DMS79 treated with DMSO at 0.1 percent for 48 hours (cell line): ENCODE measurements at places on chromosomes 4 and X.

GRCh38 chr4:125620066-125620860 is 305.5 kb downstream of the FAT4 start:
- DNase-seq = no peak

- DNase-seq = no peak
Measured at GRCh38 chr4:37615720-37616063, 70.5 kb downstream of the RELL1 start.

DNA sequence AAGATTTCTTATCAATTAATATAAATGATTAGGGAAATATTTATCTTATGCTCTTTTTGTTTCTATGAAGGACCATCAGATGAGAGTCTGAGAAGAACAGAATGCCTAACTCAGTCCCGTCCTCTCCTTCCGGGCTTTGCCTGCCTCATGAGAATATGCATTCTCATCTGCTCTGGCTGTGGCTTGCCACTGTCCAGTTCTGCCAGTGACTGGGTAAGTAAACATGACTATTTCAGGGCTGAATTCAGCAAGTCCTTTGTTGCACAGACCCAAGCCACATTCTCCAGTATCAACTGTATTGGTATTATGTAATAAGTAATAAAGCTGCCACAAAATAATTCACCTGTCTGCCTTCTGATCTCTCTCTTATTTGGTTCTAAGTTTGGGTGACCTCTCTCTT is 110.7 kb downstream of the WDFY3 start:
- DNase-seq = no peak

DNA sequence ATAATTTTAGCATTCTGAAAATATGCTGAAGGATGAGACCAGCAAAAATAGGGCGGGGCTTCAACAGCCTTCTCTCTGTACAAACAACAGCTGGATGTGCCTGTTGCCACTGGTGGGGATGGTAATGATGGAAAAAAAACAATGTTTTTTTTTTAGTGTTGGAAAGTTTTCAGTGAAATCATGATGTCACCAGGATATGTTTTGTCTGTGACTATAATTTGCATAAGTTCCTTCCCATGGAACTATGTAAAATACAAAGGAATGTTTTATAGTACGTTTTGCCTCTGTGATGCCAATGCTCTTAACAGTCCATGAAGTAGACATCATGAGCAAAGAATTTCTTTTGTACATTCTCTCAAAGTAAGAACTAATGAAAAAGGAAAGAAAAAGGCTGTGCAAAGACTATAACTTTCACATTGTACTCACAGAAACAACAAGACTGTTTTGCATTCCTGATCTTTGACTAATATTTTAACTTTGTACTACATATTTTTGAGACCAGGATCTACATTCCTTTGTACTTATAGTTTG is 589.7 kb downstream of the SPRY1 start:
- DNase-seq = no peak

- no peak for DNase-seq
Measured at GRCh38 chr4:6606465-6607235, 31.7 kb downstream of the MAN2B2 start.

- no peak for DNase-seq
Measured at GRCh38 chr4:47499700-47500099, 14.6 kb downstream of the ATP10D start.

GRCh38 chr4:165724786-165725185 is 148.3 kb upstream of the TLL1 start:
- DNase-seq = no peak

DNA sequence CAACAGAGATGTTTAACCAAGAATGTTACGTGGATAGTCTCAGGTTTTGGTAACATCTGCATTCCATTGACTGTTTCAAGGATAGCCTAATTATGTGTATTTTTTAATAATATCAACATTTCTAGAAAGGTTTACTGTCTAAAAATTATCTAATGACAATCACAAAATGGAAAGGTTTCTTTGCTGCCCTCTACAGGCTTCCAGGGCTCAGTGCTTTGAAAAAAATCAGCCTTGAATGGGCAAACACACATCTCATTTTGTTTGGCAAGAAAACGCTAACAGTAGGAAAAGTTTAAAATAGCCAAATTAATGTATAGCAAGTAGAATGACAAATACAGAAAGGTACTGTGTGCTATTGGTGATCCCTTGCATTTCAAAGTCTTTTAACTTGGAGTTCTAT is 223.4 kb upstream of the PRPS2 start:
- no peak for DNase-seq

DNA sequence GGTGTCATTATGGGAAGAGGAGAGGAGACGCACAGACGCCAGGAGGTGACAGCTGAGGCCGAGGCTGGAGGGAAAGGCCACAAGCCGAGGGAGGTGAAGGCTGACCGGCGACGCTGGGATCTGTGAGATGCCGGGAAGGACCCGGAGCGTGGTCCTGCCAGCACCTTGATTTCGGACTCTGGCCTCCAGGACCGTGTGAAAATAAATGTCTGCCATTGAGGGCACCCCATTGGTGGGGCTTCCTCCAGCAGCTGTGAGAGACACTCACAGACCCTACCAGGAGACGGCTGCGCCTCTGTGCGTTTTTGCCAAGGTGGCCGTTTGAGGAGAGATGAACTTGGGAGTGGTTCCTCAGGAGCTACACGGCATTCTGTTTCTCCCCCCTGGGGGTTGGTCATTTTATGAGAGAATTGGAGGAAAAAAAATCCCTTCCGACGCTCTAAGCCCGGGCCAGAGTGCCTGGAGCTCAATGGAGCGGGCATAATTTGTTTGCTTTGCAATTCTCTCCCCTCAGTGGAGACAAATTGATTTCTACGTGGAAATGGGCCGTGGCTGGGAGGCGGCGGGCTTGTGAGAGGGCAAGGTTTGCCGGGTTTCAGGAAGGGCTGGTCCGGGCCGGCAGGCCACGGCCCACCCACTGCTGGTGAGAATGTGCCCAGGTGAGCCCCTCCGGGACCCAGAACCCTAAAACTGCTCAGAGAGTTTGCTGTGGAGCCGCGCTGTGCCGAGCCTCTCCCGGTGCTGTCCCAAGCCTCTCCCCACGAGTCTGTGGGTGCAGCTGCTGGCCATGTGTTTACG is 53.9 kb downstream of the CPZ start:
- peak; percentile 78 for DNase-seq

DNA sequence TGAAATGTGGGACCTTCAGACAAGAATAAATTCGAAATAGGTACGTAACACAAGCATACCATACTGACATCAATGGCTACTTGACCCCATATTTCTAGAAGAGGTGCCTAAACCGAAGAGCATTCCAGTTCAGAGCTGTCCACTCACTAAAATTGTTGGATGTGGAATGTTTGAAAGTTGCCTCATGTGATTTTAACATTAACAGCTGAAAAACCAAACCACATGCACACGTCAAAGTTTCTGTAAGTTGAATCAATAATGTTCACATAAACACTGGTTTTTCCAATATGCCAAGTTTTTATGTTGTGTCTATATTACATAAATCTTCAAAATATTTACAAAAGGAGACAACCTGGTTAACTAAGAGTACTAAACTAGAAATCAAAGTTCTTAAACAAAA is 3.5 kb downstream of the UBE2D3 start:
- DNase-seq = no peak

DNA sequence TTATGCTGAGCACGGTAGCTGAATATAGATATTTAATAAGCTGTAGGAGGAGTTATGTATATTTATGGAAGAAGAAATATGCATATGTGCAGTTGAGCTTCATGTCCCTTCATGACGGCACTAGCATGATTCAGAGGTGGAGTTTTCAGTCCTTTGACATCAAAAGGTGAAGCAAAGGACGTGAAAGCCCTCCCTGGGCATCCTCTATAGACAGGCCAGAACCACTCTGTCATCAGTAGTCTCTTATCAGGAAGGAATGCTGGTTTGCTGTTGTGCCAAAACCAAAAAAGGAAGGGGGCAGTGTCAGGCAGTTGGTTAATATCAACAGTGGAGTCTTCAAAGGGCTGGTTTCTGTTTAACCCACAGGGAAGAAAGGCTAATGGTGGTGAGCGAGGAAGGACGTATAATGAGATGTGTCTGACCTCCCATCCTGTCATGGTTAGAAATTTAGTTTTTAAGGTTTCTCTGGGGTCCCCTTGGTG is 23.5 kb upstream of the IL2 start:
- no peak for DNase-seq

- no peak for DNase-seq
Measured at GRCh38 chr4:100816436-100817045, 298.7 kb upstream of the EMCN start.

- DNase-seq = no peak
Measured at GRCh38 chr4:144985531-144985930, 112.5 kb downstream of the ANAPC10 start.

DNA sequence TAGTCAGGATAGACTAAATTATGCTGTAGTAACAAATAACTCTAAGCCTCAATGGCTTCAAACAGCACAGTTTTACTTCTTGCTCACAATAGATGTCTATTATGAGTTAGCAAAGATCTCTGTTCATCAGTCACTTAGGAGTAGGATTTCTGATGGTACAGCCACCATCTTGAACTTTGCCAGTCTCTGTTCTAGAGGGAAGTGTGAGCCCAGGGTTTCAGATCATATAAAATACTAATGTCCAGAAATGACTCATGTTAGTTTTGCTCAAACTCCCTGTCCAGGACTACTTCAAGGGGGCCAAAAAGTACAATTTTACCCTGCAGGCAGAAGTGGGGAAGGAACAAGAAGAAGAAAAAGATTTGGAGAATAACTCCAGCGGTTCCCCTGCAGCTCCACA is 77.1 kb upstream of the LSM6 start:
- DNase-seq = no peak

DNA sequence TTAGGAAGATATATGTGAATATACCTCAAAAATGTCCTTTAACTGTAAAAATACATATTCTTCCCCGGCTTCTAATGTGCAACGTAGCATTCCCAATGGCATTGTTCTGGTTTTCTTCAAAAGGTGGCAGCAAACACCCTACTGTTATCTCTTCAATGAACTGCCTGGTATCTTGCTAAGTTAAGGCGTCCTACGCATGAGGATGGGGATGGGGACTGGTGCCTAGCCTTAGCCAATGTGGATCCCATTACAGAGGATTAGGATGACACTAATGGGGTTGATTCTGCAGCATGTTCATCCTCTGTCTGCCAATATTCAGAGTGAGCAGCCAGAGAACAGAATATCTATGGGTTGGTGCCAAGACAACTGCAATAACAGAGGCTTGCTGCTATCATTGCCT is 334.9 kb upstream of the ADGRL3 start:
- DNase-seq = no peak

GRCh38 chrX:153494541-153495361 is at the start of gene BGN:
Gene BGN, plus strand, starts transcription at chrX:153494980. Its CDS starts 9,652 bp downstream, at chrX:153504632.
- peak; percentile 14 for DNase-seq

- DNase-seq = peak; percentile 26
Measured at GRCh38 chrX:118595501-118596042, 100.0 kb downstream of the DOCK11 start.

- no peak for DNase-seq
Measured at GRCh38 chr4:22686141-22686540, 6.6 kb upstream of the GBA3 start.

DNA sequence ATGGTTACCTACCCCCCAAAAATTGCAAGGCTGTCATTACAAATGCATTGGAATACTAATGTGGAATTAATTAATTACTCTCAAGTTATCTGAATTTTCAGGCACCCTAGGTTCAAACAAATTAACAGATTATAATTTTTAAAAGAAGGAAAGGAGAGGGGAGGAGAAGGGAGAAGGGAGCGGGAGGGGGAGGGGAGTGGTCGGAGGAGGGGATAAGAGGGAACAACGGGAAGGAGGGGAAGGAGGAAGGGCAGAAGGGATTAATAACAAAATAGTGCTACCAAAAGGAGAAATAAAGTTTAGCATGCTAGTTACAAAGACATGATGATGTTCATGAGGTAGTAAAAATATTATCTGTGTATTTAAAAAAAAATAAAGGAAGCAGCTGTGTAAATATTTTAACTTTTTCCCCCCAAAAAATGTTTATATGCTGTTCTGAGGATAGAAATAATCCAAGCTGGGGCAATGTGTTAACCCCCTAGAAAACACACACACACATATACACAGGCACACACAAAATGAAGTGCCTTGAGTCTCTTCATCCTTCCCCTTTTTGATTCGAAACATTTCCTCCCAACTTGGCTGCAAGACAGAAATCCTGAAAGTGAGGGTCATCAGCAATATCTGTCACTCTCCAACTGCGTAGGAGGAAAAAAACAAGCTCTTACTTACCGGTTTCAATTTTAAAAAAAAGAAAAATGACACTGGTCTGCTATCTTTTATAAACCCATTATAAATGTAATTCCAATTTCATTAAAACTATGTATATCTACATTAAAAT is 58.8 kb downstream of the PPP3CA start:
- no peak for DNase-seq

DNA sequence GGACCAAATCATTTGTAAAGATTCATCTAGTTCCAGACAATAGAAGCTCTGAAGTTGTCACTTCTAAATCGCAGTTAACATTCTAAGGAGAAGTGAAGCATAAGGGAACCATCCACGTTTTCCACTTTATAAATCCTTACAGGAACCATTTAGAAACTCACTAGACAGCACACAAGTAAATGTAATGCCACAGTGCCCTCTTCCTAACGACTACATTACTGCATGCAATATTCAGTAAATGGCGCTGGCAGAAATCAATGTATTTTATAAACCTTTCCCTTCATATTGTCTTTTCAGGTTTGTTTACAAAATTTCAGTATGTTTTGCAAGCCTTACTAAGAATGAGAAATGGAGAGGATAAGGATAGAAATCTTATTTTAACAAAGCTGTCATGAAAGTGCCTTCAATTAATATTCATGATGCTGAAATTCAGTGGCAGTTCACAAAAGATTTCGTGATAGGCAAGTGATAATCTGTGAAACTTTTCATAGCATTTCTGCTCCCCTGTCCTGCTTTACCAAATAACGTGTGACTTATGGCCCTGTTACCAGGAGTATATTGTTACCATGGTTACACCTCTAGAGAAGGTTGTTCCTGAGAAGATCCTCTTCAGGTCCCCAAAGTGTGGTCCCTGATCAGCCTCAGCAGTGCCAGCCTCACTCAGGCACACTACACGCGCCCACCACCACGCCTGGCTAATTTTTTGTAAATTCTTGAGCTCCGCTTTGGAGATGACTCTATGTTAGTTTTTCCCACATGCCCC is 54.2 kb downstream of the TMA16 start:
- DNase-seq = peak; percentile 52

GRCh38 chr4:133982533-133983224 is 218.9 kb downstream of the PABPC4L start:
- DNase-seq = no peak

- DNase-seq = peak; percentile 3
Measured at GRCh38 chr4:4651811-4652755, 110.2 kb upstream of the STX18 start.

DNA sequence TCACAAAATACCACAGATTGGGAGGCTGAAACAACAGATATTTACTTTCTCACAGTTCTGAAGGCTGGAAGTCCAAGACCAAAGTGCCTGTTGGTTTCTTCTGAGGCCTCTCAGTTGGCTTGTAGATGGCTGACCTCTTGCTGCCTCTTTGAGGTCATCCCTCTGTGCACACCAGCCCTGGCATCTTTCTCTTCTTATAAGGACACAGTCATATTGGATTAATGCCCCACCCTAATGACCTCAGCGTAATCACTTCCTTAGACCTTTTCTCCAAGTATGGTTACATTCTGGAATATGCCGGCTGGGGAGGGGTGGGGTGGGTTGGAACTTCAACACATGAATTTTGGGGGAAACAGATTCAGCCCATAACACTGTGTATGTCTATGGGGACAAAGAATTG is 116.2 kb upstream of the LNX1 start:
- no peak for DNase-seq
